ENCODE measurements at places on chromosomes 4 and X.

GRCh38 chr4:114588305-114588704, 10.3 kb upstream of the UGT8 start:
- DNase-seq = no peak

- no peak for DNase-seq
Observed at GRCh38 chr4:122827258-122827878, 737 bp downstream of the FGF2 start.

DNA sequence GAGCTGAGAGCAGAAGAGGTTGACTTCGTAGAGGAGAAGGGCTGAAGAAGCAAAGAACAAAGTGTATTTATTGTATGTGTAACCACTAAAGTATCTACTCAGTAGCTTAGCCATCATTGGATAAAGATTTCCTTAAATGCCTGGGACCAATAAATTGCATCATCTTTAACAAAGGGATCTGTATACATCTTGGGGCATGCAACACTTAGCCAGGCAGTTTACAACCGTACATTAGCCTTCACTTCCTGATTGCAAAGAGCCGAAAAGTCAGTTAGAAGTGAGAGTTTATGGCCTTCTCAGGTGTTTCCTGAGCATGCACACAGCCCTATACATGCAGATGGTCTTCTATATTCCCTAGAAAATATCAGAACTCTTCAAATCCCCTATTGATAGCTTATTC, 68.0 kb upstream of the MAGED1 start:
- no peak for DNase-seq

DNA sequence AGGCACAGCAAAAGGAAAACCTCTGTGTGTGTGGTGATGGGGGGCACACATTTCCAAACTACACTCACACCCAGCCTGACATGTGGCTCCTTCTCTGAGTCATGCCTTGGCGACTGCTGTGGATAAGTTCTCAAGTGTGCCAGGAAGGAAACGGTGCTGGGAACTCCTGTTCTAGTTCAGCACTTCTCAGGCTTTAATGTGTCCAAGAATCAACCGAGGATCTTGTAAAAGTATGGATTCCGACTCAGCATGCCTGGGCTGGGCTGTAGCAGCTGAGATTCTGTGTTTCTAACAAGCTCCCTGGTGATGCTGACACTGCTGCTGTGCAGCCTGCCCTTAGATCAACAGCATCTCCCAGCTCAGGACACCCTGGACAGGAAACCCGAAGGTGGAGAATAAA, 20.2 kb downstream of the CLNK start:
- DNase-seq = no peak

DNA sequence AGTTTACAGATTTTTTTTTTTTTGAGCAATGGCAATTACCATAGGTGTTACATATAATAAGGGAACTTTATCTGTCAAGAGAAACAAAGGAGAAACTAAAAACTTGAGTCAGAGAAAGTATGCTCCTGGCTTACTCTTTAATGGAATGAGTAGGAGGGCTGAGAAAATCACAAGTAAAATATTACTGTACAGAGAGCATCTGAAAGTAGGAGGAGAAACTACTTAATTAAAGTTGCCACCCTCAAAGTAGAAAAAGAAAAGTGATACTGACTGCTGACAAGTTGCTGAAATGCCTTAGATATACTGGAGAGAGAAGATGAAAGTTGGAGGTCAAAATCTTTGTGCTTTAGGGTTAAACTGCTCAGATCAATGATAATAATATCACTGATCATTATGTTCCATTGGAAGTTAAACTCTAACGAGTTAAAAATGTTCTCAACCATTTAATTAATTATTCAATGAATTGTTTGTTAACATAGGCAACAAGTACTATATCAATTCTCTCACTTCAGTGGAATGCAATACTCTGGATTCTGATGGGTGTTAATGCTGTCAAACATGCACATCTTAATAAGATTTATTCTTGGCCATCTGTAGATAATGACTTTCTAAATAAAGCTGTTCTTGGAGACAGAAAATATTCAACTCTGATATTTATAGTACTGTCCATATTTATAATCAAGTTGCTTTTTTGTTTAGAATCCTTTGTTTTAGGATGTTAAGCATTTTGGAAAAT, 61.2 kb upstream of the CAMK2D start:
- DNase-seq = no peak

DNA sequence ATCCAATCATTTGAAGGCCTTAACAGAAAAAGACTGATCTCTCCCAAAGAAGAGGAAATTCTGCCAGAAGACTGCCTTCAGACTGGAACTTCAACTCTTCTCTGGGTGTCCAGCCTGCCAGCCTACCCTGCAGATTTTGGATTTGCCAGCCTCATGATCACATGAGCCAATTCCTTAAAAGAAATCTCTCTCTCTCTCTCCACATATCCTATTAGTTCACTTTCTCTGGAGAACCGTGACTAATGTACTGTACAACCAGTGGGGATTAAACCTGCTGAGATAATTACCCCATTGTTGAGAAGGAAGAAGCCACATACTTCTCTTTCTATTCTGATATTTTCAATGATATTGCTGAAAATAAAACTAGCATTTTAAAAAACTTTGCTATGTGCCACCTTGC, 711.3 kb upstream of the AMOT start:
- DNase-seq = no peak

DNA sequence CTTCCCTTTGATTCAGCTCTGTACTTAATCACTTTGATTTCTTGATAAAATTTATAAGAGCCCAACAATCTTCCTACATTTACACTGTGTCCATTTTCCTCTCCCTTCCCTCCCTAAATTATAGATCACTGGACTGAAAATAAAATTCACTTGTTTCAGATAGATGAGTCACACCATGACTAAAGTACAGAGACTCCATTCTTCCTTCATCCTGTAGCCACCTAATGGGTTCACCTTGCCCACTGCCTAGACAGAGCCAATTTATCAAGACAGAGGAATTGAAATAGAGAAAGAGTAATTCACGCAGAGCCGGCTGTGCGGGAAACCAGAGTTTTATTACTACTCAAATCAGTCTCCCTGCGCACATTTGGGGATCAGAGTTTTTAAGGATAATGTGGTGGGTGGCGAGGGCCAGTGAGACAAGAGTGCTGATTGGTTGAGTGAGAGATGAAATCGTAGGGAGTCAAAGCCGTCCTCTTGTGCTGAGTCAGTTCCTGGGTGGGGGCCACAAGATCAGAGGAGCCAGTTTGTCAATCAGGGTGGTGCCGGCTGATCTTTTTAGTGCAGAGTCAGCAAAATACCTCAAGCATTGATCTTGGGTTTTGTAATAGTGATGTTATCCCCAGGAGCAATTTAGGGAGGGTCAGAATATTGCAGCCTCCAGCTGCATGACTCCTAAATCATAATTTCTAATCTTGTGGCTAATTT, 71.3 kb upstream of the MED14 start:
- DNase-seq = no peak

DNA sequence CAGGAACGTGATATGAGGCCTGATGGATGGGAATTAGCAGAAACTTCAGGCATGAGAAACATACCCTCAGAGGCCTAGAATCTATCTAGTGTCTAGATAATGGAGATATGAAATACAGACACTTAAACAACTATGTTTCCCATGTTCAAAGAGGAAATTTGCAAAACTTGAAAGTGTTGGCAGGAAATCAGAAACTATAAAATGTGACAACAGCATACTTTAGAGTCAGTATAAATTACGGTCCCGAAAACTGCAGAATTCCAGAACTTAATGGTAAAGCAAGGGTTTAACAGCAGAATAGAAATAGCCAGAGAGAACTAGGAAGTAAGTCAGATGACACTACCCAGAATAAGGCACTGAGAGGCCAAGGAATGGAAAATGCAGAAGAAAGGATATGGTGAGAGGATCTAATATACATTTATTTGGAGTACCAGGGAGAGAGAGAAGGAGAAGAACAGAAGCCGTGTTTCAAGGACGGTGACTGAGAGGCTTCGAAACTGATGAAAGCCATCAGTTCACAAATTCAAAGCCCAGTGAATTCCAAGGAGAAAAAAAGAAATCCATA, 7.4 kb downstream of the HTT-AS start:
- no peak for DNase-seq

- no peak for DNase-seq
Observed at GRCh38 chrX:71603618-71604017, 14.7 kb downstream of the CXCR3 start.

- no peak for DNase-seq
Observed at GRCh38 chrX:42237956-42238355, 314.6 kb upstream of the CASK start.

DNA sequence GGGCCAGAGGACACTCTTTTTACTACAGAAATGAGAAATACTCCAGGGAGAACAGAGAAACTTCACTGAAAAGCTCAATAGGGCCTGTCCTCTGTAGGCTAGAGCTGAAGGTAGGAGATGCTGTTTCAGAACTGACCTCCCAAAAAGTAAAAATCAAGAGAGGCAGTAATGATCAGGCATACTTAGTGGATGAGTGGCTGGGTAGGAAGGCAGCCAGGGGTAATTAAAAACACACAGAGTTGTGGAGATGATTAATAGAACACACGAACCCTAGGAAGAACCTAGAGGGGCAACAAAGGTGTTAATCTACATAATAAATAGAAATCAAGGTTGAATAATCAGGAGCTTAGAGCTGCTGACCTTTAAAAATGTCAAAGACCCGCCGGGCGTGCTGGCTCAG, 582.4 kb upstream of the ADGRL3 start:
- no peak for DNase-seq

DNA sequence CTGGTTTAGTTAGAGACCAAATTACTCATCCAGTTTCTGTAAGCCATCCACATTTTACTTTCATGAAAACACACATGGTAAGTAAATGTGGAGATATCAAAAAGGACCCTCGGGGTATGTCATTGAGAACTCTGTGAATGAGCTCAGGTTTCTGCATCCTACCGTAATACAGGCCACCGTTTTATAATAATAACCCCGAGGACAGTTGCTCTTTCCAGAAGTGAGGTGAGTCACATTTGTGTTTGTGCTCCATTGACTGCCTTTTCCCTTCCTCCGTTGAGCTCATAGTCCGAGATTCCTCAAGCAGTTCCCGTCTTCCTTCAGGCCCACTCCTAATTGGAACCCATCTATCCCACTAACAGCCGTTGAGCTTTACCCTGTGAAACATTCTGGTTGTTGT, 95.3 kb downstream of the GRID2 start:
- no peak for DNase-seq

- DNase-seq = no peak
Observed at GRCh38 chr4:107757864-107758476, 37.9 kb upstream of the PAPSS1 start.

GRCh38 chr4:1069394-1069793, 44.0 kb downstream of the RNF212 start:
- no peak for DNase-seq

- DNase-seq = no peak
Observed at GRCh38 chrX:38811515-38812243, 10.4 kb downstream of the MID1IP1 start.

GRCh38 chrX:141839856-141840255, 1.7 kb downstream of the MAGEC3 start:
- no peak for DNase-seq

DNA sequence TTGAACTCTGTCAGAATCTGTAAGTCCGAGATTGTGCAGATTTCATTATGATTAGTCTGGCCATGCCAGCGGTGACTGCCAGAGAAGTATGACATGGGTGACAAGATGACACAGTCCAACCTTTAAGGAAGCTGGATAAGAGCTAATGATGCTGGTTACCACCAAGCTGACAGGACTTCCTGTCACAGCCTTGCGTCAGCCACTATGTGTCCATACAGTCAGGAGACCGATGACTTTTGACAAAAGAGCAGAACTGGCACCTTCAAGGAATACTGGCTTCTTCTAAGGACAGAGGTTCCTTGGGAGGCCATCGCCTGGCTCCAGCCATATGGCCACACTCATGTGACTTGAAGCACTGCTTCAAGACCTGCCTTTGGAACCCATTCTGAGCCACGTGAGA, 67.2 kb upstream of the TFDP3 start:
- DNase-seq = no peak

DNA sequence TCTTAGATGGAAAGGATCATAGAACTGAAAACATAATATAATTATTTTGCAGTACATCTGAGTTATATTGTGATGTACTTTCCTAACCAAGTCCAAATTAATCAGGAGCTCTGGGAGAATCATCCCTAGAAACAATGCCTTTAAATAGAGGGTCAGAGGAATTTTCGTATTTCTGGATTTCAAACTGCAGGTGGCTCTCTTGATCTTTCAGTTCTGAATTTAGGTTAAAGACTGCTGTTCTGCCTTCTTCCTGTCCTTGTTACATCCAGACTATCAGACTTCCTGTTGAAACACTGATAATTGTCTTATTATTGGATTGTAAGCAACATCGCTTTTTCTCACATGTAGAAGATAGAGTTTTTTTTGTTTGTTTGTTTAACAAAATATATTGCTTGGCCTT, 142.7 kb downstream of the RPA4 start:
- DNase-seq = no peak

- no peak for DNase-seq
Observed at GRCh38 chrX:21529771-21530170, 128.4 kb downstream of the KLHL34 start.

- no peak for DNase-seq
Observed at GRCh38 chr4:153448003-153448731, 18.0 kb upstream of the TMEM131L start.
